Ureter (tissue), 1 donor: ENCODE measurements at places on chromosomes 11 and 22. TPM values are rescaled to one million over a fixed set of nuclear protein-coding genes. Genes with fewer than 3 reads are reported as not detected.

GRCh38 chr11:128520888-128521681, 66.3 kb downstream of the ETS1 start:
- DNase-seq = no peak

DNA sequence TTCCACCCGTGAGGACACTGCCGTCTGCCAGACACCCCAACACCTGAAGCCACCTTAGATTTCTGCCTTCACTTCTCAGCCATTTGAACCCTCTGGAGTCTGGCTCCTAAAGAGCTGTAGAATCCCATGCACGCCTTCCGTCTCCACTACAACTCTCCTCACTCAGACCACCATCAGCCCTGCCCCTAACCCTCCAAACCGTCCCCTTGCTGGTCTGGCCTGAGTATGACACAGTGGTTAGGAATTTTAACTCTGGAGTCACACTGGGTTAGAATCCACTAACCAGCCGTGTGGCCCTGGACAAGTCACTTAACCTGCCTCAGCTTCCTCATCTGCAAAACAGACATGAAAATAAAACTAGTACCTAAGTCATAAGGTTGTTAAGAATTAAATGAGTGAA, 3.0 kb downstream of the CNIH2 start:
- DNase-seq = no peak

- peak; percentile 63 for DNase-seq
Measured at GRCh38 chr11:75475767-75476650, 43.0 kb upstream of the KLHL35 start.

The APOBEC3C gene
- total RNA-seq = 41.4 TPM

The NXPE2 gene
- 0.21 TPM for total RNA-seq

The CASTOR1 gene
- total RNA-seq = 17.5 TPM
